Dorsolateral prefrontal cortex (tissue), 122 donors: ENCODE measurements at places on chromosomes 12 and 14. TPM values are rescaled to one million over a fixed set of nuclear protein-coding genes. Genes with fewer than 3 reads are reported as not detected.

DNA sequence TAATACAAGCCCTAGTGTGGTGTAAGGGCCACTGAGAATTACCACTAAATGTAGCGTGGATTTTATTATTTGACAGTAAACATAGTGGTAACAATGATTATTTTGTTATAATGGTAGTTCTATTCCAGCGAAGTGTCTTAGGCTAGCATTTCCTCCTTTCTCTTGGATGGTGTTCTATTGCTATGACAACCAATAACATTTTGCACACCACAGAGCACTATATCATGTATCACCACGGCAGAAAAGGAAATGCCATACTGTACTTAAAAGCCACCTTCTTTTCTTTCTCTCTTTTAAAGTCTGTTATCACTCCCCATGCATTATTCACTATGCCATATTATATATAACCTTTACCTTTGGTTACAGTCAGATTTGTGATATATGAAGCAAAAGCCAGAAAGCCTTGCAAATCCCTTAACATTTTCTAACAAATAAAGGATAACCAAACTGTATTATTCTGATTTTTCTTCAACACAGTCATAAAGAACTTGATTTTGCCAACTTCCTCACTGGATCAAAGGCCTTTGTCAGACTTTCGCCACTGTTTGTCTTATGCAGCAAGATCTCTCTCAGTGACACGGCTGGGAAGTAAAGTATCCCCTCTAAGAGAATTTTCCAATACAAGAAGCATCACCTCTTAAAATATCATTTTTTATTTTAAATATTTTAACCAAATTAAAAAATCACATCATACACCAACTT lies 195.8 kb downstream of the FOXN3 start:
- DNase-seq = no peak

- no peak for DNase-seq
Measured at GRCh38 chr12:46933947-46934346, 108.2 kb upstream of the SLC38A4 start.

DNA sequence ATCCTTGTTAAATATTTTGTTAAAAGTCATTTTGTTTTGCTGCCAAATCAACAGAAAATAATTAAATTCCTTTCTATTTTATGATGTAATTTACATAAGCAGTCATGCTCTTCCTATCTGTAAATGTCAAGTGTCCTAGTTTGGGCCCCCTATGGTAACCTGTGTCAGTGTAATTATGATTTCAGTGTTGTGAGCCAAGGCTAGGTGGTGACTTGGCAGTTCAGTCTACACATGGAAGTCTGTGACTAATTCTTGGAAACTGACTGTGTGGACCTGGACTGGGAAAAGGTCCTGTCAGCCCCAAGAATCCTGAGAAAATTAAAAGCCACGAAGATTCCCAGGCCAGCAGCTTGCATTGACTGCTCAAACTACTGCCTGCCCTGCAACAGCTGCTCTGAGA lies 371.0 kb downstream of the FUT8 start:
- no peak for DNase-seq

DNA sequence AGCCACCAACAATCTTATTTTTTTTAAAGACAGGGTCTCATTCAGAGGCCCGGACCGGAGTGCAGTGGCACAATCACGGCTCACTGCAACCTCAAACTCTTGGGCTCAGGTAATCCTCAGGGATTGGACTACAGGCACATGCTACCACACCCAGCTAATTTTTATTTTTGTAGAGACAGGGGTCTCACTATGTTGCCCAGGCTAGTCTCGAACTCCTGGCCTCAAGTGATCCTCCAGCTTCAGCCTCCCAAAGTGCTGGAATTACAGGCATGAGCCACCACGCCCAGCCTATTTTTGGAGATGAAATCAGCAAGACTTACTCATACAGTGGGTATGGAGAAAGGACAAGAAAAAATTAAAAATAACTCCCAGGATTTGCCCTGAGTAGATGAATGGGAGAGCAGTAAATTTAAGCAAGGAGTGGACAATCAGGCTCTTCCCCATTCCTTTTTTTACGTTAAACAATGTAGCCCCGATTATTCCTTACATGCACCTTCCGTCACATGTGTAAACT lies 13.2 kb downstream of the FMNL3 start:
- DNase-seq = no peak

- no peak for DNase-seq
Measured at GRCh38 chr14:95413289-95414215, 93.8 kb upstream of the CLMN start.

- DNase-seq = no peak
Measured at GRCh38 chr12:6284273-6284672, 26.2 kb upstream of the PLEKHG6 start.

DNA sequence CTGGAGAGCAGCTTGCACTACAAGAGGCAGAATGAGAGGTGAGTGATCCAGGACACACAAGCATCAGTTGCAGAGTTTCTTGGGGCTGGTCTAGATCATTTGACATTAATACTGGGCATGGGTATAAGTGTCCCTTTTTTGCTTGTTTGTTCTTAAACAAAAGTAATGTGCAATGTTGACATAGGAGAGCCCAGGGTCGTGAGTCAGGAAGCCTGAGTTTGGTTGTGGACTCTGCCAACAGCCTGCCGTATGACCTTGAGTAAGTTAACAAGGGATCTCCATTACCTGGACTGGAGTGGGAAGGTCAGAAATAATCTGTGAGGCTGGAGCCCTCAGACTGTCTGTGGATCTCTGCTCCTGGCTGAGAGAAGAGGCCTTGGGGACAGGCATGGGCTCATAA lies 170.3 kb downstream of the KCNA5 start:
- DNase-seq = no peak

DNA sequence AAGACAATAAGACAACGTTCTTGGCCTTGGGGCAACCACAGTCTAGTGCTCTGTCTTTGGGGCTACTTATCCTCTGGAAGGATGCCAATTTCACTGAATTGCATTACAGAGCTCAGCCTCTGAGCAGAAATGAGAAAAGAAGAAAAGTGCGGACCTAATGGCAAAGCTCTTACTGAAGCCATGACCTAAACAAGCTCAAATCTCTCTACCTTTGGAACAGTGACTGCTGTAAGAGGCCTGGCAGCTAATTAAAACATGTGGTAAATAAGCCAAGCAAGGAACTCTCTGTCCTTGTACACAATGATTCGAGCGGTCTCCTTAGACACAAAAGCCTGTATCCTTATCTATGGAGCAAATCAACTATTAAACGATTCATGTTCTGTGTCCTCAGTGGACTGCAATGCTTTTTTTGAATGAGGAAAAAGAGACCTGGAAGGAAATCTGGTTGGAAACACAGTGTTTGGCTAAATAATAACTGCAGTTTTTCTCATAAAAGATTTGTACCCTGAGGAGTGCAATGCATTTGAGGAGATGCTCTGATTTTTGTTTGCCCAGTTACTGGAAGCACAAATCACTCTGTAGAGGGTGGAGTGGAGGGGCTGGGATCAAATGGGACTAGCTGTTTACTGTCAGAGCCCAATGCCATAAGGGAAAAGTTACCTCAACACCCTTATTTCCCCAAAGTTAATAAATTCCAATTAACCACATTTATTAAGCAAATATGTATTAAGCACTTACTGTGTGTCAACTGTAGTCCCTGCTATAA lies 113.9 kb downstream of the NDUFA12 start:
- DNase-seq = no peak

DNA sequence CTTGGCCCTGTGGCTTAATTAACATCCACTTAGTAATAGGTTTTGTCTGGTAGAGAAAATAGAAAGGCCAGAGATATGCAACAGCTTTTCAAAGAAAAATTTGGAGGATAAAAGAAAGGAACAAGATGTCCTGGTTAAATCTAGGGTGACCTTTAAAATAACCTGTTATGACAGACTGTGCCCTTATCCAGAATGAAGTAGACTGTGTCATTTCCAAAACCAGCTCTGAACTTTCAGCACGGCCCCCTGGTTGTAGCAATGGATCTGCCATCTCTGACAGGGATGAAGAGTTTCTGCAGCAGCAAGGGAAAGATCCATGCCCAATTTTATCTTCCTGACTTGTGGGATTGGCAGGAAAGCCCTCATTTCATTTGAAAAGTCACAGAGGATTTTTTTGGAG lies 5.1 kb downstream of the PLEKHG7 start:
- DNase-seq = no peak

DNA sequence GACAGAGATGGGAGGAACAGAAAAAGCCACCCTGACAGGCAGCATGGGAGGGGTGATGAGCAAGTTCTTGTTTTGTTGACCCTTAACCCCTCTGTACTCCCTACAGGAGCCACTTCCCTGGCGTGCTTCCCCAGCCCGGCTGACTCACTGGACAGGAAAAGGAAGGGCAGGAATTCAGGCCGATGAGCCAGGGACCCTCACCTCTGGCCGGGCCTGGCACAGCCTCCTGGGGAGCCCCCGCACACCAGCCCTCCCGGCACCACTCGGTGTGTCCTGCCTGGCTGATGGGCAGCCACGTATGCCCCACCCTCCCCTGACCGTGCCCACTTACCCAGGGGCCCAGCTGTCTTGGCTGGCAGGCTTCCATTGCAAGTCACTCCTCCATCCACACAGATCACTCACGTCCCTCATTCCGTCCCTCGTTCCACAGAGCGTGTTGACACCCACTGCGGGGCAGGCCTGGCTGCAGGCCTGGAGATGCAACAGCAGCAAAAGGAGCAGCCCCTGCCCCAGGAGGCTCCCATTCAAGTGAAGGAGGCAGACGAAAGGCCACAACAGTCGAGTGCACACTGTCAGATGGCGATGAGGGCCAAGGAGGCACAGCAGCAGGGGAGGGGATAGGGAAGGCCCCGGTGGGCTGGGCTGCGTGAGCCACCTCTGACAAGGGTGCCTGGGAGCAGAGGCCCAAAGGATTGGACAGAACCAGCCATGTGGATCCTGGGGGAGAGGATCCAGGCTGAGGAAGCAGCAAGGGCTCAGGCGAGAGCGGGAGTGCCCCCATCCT lies 19.7 kb upstream of the CD9 start:
- DNase-seq = no peak

GRCh38 chr12:6929466-6930452 lies 2.0 kb downstream of the ATN1 start:
- no peak for DNase-seq

- no peak for DNase-seq
Measured at GRCh38 chr12:59365133-59365532, 230.7 kb upstream of the SLC16A7 start.

GRCh38 chr12:132449565-132450417 lies 40.2 kb upstream of the FBRSL1 start:
- DNase-seq = no peak

DNA sequence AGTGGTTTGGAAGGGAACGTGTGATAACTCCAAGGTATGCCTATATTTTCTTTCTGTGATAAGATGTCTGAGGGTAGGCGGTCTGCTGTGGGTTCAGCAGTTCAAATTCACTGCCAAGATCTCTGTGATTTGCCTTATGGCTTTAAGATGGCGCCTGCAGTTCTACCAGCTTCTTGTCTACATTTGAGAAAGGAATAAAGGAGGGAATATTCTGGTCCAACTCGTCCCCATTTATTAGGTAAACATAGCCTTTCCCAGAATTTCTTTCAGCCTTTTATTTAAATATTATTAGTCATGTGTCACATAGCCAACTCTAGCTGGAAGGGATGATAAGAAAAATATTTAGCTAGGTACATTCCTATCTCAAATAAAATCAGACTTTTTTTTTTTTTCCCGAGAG lies 48.8 kb downstream of the KCNJ8 start:
- no peak for DNase-seq

Gene SMCO3
- total RNA-seq = not detected

Gene ASCL1
- 17.9 TPM for total RNA-seq

Gene STAC3
- 2.4 TPM for total RNA-seq

Gene CIDEB
- 2.4 TPM for total RNA-seq

Gene ALX1
- not detected for total RNA-seq

Gene SLCO1A2
- 30.9 TPM for total RNA-seq
